M059J (cell line): ENCODE measurements at places on chromosomes 1 and 21. TPM values are rescaled to one million over a fixed set of nuclear protein-coding genes. Genes with fewer than 3 reads are reported as not detected.

GABPA gene
- total RNA-seq: 18.3 and 23.0 TPM in 2 replicates

TMCO2 gene
- not detected in 2 replicates for total RNA-seq

RIMKLA gene
- not detected in 2 replicates for total RNA-seq

CLDN14 gene
- total RNA-seq: not detected in 2 replicates

CACNA1S gene
- not detected in 2 replicates for total RNA-seq

SLFNL1 gene
- 0.15 TPM in 1 of 2 replicates, not detected in the other for total RNA-seq

FMO3 gene
- 0.10 TPM in 1 of 2 replicates, not detected in the other for total RNA-seq

HES3 gene
- not detected in 2 replicates for total RNA-seq

CHAF1B gene
- total RNA-seq: 14.4 and 21.4 TPM in 2 replicates

OR2T1 gene
- not detected in 2 replicates for total RNA-seq

SPRR2A gene
- not detected in 2 replicates for total RNA-seq

DYNLT5 gene
- total RNA-seq: 5.2 and 7.8 TPM in 2 replicates

HES4 gene
- 44.1 and 51.8 TPM in 2 replicates for total RNA-seq

KCTD3 gene
- total RNA-seq: 15.6 and 22.6 TPM in 2 replicates

OVAAL gene
- total RNA-seq: 0.05 and 0.79 TPM in 2 replicates

CRYAA gene
- total RNA-seq: not detected in 2 replicates

SLC6A9 gene
- 2.1 and 5.1 TPM in 2 replicates for total RNA-seq

MCOLN2 gene
- 7.7 and 9.6 TPM in 2 replicates for total RNA-seq

FABP3 gene
- total RNA-seq: 0.89 and 2.7 TPM in 2 replicates

SPRR2G gene
- not detected in 2 replicates for total RNA-seq

GLIS1 gene
- total RNA-seq: 2.3 and 3.0 TPM in 2 replicates

FGGY gene
- 5.4 and 5.9 TPM in 2 replicates for total RNA-seq

IVL gene
- not detected in 2 replicates for total RNA-seq

BMP8B gene
- 0.12 and 0.15 TPM in 2 replicates for total RNA-seq

SYPL2 gene
- total RNA-seq: 0.05 TPM in 1 of 2 replicates, not detected in the other

DRAXIN gene
- 0.12 and 0.25 TPM in 2 replicates for total RNA-seq

RPL22 gene
- 135 and 162 TPM in 2 replicates for total RNA-seq
